CD4-positive, alpha-beta T cell treated with Interleukin-2 at 100 ng/mL for 4 hours (primary cell): ENCODE measurements at places on chromosomes 11 and 22.

DNA sequence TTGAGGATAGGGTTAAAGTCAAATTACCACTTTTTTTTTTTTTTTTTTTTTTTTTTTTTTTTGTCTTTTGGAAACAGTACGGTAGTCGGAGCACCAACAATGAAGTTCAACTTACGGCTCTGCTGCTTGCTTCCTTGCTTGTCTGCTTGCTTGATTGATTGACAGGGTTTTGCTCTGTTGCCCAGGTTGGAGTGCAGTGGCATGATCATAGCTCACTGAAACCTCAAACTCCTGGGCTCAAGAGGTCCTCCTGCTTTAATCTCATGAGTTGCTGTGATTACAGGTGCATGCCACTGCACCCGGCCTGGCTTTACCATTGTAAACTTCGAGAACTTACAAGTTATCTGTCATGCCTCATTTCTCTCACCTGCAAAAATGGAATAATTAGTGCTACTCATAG lies 5.8 kb downstream of the SGSM3 start:
- DNase-seq: no peak

DNA sequence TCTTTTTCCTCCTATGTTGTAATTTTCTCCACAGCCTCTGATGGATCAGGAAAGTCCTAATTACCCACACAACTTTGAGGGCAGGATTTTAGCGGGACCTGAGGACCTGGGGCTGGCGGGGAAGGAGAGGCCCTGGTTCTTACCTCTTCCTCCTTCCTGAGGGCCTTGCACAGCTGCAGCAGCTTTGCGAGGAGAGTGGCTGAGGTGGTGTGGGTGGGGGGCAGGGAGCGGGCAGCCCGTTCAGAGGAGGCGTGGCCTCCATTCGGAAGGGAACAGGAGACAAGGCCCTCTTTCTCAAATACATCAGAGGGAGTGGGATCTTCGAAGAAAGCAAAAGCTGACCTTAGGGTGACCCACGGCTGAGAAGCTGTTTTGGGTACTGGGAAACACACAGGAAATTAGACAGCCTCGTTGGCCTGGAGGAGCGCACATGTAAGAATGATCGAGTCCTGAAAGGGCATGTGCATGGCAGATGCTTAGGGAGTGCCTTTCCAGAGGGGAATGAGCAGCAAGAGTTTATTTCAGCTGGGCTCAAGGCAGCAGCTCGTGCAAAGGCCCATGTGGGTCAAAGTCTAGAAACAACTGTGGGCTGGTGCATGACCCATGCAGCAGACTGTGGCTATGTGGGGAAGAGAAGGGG lies 76.6 kb upstream of the NARS2 start:
- no peak for DNase-seq

- no peak for DNase-seq
These were observed 942.3 kb downstream of the LRRC4C start for GRCh38 chr11:40517122-40517521.

DNA sequence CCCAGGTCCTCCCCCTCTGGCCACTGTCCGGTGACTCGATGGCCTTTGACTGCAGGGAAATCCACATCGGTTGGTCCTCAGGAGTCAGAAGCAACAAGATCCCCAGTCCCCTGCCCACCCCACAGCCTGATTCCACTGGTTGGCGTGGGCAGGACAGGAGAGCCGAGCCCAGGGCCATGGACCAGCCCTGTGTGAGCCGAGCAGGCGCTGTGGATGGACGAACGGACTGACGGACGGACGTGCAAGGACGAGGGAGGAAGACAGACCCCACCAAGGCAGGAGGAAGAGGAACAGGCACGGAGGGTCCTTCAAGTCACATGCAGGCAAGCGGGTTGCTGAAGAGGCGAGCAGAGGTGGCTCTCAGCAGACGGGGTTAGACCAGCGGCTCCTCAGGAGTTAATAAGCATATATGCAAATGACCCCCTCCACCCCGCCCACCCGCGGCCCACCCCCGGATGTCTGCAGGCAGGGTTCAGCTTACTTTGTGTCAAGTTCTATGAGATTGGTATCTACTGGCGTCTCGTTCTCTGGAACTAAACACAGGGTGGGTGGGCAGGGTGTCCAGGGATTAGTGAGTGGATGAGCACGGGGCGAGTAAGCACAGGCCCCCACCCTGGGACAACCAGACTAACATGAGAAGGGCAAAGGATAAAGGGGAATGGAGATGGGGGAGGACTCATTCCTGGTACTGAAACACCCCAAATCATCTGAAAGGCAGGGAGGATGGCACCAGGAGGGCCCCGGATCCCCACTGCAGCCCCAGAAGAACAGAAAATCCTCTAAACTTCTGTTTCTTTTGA lies 26.8 kb downstream of the TPBGL start:
- no peak for DNase-seq
